DMS53 (cell line): ENCODE measurements at places on chromosomes 12 and 14.

DNA sequence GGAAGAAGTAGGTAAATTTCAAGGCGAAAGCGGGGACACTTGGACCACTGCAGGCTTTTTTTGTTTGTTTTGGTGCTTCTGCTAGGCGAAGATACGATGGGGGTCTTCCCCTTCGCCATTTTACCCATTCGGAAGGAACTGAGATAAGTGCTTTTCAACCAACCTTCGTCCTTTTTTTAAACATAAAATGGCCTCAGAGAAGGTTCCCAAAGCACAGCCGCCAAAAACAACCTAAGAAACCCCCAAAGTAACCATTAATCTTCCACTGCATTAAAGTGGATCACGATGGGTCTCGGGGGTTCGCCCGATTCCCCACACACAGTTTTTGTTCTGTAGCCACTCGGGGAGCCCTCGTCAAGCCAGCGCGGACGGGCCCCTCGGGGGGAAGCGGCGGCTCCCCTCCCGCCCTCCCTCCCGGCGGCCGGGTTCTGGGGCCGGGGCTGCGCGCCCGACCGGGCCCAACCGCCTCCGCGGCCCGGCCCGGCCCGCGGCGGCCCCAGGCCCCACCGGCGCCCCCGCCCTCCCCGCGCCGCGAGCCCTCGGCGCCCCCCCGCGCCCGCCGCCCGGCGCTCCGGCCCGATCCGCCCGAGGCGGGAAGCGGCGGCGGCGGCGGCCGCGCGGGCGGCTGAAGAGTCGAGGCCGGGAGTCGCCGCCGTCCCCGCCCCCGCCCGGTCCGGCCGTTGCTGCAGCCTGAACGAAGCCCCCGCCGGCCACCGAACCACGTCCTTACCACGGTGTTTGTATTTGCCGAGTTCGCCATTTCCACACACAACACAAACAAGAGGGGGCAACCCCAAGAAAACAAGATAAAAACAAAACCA, 790 bp downstream of the GTF2A1 start:
- DNase-seq = peak; percentile 36

DNA sequence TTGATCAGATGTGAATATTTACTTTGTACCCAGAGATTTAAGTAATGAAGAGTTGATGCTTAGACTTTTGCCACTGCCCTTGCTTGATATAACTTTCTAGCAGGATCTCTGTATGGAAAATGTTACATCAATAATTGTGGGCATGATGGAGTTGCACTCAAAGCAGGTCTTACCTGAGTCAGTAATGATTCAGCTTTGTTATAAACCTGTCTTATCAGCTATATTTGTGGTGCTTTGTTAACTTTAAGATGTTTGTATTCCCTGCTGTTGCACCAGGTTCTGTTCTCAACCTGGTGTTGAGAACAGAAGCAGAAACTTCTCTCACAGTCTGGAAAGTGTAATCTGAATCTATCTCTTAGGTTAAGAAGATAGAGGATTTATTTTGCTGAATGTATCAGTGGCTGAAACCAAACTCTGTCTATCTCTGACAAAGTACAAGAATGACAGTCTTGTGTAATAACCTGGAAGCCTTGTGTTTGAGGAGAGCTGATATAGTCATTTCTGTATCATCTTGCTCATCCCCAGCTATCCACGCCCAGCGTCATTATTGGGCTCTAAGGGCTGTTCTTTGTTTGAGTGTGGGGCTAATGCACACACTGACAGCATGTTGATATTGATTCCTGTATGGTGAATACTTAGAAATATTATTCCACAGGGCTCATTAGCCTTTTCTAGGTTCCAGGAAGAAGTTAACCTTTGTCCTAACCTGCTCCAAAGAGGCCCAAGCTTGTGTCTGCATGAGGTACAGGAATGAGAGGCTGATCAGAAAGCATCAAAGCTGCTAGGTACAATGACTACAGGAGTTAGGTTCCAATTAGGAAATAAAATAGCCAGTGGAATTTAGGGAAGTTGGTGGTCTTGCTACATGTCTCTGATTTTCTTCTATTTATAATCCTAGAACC, 3.6 kb downstream of the AKAP6 start:
- DNase-seq = no peak

DNA sequence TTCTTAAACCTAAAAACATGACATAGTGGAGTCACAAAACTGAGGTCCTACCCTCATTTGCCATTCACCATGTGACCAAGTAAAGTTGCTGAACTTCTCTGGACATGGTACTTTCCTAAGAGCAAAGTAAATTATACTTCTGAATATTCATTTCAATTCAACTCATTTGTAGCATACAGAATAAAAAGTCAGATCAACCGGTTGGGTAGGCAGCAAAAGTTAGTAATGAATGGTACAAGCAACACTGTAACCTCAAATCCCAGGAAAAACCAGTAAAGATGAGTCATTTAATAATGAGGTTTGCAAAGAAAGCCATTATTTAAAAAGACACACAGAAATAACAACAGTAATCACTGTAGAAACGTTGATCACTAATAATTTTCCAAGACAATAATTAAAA, 8.7 kb downstream of the POLE2 start:
- no peak for DNase-seq

DNA sequence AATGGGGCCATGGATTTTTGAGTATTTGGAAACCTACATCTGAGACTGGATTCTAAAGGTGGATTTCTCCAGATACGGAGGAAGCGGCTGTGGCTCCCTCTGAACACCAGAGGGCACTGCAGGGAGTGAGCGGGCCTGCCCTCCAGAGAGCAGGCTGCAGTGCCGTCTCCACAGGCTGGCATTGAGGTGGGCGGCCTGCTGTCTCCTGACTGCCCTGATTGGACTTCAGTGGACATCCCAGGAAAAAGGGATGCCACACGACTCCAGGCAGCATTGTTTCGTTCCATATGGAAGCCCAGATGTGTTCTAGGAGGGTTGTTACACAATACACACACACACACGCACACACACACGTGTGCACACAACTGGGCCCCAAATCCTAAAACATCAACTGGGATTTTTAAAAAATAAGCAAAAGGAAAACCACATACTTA, 20.9 kb upstream of the ANO2 start:
- peak; percentile 79 for DNase-seq

GRCh38 chr12:32975122-32975521, 78.5 kb upstream of the PKP2 start:
- no peak for DNase-seq

- peak; percentile 72 for DNase-seq
These were observed 11.1 kb downstream of the SPTSSA start for GRCh38 chr14:34450958-34451357.

GRCh38 chr14:103724116-103724515, 8.5 kb downstream of the ZFYVE21 start:
- no peak for DNase-seq

- DNase-seq = no peak
These were observed 4.5 kb downstream of the ACOT6 start for GRCh38 chr14:73616831-73617230.
